Stimulated activated CD8-positive, alpha-beta memory T cell treated with anti-CD3 and anti-CD28 coated beads, Interleukin-4, amount 100 ng/mL, for 48 hours (primary cell): ENCODE measurements at places on chromosomes 3 and 15.
A peak's percentile ranks its signal among the peaks of the same experiment; 100 is the strongest.

DNA sequence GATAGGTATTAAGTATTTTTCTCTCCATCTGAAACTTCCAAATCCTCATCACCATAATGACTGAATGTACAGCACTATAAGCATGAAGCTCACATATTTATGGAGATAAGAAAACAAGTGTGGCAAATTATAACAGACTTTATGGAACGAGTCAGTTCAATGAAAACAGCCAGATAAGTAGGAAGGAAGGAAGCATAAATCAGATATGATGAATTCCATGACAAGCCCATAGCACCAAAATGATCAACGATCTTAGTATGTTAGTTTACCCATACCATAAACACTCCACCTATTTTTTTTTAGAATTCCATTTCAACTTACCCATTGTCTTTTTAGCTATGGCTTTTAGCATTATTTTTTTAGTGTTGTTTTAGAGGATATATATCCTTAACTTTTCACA is 169.5 kb downstream of the TNIK start:
- DNase-seq = no peak

DNA sequence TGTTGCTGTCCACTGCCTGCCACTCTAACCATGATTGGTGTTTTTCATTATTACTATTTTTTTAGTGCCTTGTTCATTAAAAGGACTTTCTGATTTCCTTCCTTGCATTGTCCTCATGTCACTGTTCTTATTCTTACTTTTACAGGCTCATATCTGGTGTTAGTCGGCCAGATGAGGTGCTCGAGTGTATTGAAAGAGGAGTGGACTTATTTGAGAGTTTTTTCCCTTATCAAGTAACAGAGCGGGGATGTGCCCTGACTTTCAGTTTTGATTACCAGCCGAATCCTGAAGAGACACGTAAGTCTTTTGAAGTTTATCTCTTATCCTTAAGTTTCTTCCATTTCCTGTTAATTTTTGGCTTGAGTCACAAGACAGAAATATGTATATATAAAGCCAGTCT is 23.2 kb downstream of the QTRT2 start:
- DNase-seq = no peak

GRCh38 chr15:77295446-77295845 is 124.5 kb downstream of the PEAK1 start:
- no peak for DNase-seq

DNA sequence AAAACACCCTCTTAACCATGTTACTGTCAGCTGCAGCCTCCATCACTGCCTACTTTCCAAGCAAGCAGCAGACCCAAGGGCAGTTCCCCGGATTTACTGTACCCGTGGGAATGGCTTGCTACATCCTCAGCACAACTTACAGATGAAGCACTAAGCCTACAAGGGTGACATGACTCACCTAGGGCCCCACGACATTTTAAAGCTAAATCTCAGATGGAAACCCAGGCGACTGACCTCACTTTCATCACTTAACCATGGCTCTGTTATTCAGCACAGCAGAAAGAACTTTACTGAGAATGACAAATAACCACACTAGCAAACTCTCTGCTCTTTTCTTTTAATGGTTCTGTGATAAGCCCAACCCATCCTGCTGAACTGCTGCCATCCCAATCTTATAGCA is 65.6 kb downstream of the SUMF1 start:
- DNase-seq = peak; percentile 56

- no peak for DNase-seq
Measured at GRCh38 chr3:137572931-137573330, 191.2 kb upstream of the SOX14 start.

- peak; percentile 47 for DNase-seq
Measured at GRCh38 chr15:63938486-63939061, 104.8 kb upstream of the HERC1 start.

GRCh38 chr3:126737527-126737926 is 33.5 kb downstream of the CHCHD6 start:
- no peak for DNase-seq
